ENCODE measurements at places on chromosomes 2 and 18.

GRCh38 chr2:71503837-71504236 lies 50.5 kb downstream of the DYSF start:
- no peak for DNase-seq

DNA sequence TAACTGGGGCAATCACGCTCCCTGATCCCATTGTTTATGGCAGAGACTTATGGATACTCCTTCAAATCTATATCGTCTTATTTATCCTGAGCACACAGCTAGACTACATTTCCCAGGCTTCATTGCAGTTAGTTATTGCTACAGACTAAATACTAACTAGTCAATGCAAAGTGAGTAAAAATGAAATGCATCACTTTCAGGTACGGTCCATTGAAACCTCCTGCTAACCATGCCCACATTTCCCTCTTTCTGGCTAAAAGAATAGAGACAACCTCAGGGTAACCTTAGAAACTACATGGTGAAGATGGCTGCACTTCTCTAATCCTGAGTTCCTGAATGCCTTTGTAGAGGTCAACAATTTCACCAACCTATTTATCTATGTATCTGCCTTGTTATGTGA lies 437.4 kb downstream of the EPHA4 start:
- DNase-seq, result no peak

GRCh38 chr2:235859651-235860050 lies 308.5 kb downstream of the GBX2 start:
- no peak for DNase-seq

GRCh38 chr18:73741946-73742345 lies 405.7 kb downstream of the FBXO15 start:
- no peak for DNase-seq

GRCh38 chr2:164903951-164904350 lies 51.4 kb downstream of the SLC38A11 start:
- DNase-seq, result no peak

DNA sequence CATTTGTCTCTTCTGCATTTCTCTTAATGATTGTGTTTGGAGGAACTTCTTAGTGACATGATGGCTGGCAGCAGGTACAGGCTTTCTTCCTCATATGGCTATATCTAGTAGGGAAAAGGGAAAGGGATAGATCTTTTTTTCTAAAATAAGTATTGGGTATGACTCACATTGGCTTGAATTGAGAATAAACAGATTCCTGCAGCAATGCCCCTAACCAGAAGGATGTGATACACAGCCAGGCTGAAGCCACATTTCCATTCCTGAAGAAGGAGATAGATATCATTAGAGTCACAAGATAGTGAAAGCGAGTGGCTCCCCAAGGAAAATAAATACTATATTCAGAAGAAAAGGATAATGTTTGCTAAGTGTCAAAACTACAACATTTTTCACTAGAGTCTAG lies 61.1 kb downstream of the VWC2L start:
- DNase-seq, result no peak
